ENCODE measurements at places on chromosomes 6 and 20. TPM values are rescaled to one million over a fixed set of nuclear protein-coding genes. Genes with fewer than 3 reads are reported as not detected.

Gene SOX4
- 65.6 TPM for total RNA-seq

Gene BTNL2
- total RNA-seq: not detected

Gene PKIB
- total RNA-seq: 0.97 TPM

Gene PPIL6
- 2.3 TPM for total RNA-seq

Gene DLL1
- 1.7 TPM for total RNA-seq

Gene CRISP3
- not detected for total RNA-seq

Gene MTRF1L
- total RNA-seq: 33.5 TPM

Gene POM121L2
- total RNA-seq: not detected

Gene TMEM14B
- total RNA-seq: 106 TPM

Gene DCBLD1
- total RNA-seq: 37.4 TPM

All from epithelial cell of umbilical artery (primary cell).